ENCODE measurements at places on chromosomes 7 and 10.
A peak's percentile ranks its signal among the peaks of the same experiment; 100 is the strongest.

- no peak for DNase-seq
Measured at GRCh38 chr10:101997803-101998202, 58.2 kb downstream of the ARMH3 start.

DNA sequence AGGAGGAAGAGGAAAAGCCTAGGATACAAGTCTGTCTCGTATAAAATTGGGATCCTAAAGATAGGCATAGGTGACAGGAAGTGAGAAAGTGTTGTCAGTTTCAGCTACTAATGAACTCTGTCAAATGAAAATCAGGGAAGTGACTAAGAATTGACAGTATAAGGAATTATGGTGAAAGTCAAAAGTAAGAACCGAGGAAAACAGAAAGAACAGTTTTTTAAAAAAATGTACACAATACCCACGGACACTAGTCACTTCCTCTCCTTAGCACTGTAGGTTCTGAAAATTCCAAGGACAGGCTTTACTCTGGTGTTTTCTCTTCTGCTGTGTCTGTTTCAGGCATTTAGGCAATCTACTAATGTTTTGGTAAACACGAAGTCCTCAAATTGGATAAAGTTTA is 42.3 kb downstream of the ATAD1 start:
- DNase-seq: no peak

DNA sequence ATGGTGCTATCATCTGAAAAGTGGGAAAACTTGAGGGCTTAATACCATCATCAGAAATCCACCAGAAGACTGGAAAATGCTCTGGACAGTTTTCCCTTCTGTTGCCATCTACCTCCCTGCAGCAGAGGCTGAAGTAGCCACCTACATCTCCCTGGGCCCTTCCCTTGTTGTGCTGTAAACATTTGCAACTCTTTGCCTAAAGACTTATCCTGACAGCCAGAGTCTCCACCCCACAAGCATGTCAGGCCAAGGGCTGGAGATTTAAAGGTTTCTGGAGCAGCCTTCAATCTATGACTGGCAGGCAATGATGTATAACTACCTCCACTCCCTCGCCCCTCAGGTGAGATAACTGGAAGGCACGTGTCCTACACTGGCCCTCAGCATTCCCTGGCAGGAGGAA is 29.7 kb upstream of the INMT start:
- DNase-seq: no peak

GRCh38 chr7:27164367-27165088 is 809 bp downstream of the HOXA9 start:
- peak; percentile 26 for DNase-seq

DNA sequence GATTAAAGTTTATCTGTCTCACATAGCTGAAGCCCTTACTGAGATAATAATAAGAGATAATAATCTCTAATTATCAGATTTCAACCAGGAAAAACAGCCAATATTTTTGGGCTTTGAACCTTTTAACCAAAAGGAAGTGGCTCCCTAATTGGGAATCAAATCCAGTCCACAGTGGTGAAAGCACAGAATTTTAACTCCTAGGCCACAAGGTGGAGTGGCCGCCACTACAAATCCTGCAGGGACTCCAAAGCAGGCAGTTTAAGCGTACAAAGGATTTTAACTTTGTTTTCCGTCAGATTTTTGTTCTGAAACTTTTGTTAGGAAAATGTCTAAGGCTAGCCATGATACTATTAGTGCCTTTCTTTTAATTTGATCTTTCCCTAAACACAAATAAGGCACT is 99.6 kb upstream of the CCNY start:
- DNase-seq: peak; percentile 14

- DNase-seq: peak; percentile 63
Measured at GRCh38 chr7:5354460-5355232, 69.0 kb downstream of the TNRC18 start.

GRCh38 chr10:71569775-71570588 is 149.6 kb downstream of the C10orf105 start:
- peak; percentile 78 for DNase-seq

GRCh38 chr10:6278519-6279120 is 75.9 kb downstream of the PFKFB3 start:
- DNase-seq: no peak

GRCh38 chr10:60042262-60042661 is 135.9 kb upstream of the CCDC6 start:
- DNase-seq: no peak

- DNase-seq: peak; percentile 9
Measured at GRCh38 chr7:96224685-96225084, 97.2 kb downstream of the SLC25A13 start.

DNA sequence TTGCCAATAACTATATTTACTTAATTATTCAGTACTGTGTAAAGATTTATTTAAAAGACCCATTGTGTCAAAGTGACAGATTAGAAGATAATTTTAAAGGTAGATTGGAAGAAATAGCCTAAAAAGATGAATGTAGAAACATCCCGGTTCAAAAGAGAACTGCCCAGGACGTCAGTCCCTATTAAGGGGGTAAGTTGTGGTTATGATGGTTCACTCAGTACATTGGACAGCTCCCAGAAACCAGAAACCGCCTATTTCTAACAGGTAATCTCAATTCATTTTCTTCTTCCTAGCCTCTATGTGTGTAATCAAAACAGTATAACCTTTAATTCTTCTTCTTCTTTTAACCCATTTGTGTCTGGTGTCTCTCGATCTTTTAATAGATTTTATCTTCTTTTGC is 1.5 kb upstream of the FERD3L start:
- no peak for DNase-seq

DNA sequence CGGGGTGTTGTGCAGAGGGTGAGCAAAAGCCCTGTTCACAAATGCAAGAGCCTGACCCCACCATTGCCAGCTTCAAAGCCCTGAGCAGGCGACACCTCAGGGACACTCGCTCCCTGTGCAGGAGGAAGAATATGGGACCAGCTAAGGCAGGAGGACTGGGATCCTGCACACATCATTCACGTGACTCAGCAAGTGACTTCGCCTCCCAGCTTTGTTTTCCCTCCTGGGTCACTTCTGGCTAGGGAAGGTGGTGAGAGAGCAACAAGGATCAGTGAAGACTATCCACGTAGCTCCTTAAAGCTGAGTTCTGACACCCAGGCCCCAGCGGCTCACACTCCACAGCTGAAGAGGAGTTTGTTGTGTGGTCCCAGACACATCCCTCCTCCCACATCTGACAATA is 164.3 kb downstream of the FGFR2 start:
- no peak for DNase-seq

GRCh38 chr10:90930070-90930837 is 9.4 kb upstream of the ANKRD1 start:
- no peak for DNase-seq

DNA sequence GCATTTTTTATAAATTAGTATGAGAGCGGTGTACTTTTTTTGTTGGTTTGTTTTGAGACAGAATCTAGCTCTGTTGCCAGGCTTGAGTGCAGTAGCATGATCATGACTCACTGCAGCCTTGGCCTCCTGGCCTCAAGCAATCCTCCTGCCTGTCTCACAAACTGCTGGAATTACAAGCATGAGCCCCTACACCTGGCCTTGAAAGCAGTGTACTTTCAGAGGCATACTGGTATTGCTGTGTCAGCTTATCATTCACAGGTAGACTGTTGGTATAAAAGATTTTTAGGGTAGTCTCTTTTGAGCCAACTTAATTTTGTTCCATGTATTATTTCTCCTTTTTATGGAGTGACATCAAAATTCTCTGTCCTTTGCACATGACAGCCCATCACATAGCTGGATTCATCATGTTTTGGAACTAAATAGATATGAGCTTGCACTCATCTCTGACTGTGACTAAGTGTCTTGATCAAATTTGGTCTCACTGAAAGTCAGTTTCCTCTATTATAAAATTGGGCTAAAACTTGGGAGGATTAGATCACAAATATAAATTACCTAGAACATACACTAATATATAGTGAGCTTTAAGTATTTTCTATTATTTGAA is 12.4 kb downstream of the GNAT3 start:
- peak; percentile 3 for DNase-seq

DNA sequence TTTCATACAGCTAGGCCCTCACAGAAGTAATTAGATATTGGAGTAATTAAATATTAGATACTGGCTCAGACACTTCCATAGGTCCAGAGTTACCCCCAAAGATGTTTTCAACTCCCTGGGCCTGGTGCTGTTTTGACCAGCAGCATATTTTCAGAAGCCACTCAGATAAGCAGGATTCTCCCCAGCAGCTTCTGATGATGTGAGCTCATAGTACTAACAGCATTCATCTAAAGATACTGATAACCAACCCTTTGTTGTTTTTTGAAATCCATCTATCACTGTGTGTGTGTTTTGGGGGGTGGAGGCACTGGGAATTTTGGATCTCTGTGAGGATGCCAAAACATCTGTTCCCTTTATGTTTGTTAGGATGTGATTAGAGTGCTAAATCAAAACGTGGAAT is 52.7 kb downstream of the VPS50 start:
- no peak for DNase-seq

GRCh38 chr10:69880301-69881081 is 78.8 kb downstream of the COL13A1 start:
- DNase-seq: no peak

DNA sequence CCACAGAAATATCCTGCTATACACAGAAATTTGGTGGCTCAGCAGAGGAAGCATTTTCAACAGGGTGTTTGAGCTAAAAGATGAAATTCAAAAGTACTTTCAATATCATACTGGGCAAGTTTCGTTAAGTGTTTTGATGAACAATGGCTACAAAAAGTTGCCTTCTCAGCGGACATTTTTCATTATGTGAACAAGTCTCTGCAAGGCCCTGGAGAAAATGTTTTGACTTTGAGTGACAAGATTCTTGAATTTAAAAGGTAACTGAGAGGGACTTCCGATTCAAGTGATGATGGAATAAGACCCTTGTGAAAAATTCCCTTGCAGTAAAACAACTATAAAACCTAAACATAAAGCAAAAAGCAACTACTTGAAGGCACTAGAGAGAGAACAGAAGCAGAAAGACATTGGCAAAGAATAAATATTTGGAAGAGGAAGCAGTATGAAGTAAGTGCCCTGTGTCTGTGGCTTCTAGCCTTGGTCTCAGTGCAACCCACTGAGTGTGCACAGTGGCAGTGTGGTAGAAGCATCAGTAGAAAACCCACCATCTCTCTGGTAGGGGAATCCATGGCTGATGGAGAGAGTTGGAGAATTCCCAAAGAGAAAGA is 62.5 kb upstream of the NAMPT start:
- DNase-seq: no peak

DNA sequence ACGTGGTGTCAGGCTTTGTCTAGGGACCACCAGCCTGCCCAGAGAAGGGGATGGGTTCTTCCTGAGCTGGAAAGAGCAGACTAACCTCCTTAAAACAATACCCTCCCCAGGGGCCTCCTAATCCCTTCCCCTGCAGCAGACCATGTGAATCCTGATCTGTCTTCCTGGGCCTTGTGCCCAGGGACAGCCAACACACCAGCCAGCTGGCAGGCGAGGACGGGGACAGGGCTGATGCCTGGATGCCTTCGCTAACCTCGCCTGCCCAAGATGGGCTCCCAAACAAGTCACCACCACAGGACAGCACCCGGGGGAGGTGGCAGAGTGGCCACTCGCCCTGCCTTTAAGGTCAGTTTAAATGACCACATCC is 17.6 kb downstream of the PODXL start:
- peak; percentile 42 for DNase-seq

- no peak for DNase-seq
Measured at GRCh38 chr10:35063837-35064454, 26.2 kb downstream of the CUL2 start.

GRCh38 chr7:127943541-127944521 is 87.4 kb downstream of the LRRC4 start:
- peak; percentile 71 for DNase-seq

- no peak for DNase-seq
Measured at GRCh38 chr7:127726476-127726875, 74.5 kb downstream of the SND1 start.

DNA sequence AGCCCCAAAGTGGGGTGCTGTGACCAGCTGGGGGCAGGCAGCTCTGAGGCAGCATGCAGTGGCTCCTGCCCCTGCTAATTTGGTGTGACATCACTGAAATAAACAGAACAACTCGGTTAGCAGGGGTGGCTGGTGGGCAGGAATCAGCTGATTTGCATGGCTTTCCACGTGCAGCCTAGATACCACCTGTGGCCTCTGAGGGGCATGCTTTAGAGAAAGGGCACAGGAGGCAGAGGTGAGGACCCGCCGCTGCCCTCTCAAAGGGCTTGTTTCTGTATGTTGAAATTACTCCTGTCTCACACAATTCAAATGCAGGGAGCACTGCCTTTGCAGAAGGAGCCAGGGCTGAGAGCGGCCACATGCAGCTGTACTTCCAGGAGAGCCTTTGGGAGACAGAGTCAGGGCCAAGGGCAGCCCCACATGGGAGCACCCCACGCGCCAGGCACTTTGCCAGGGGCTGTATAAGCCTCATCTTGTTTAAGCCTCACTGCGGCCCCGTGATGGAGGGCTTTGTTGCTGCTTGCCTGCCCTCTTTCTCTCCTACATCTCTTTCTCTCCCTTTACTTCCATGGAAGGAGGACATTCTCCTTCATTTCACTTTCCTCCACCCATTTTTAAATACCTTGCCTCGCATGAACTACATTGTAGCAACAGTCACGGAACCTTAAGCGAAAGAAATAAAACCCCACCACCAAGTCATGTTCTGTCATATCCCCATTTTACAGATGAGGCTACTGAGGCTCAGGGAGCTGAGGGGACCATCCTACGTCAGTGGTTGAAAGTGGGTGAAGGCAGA is 137.7 kb downstream of the ZMIZ1 start:
- DNase-seq: no peak

DNA sequence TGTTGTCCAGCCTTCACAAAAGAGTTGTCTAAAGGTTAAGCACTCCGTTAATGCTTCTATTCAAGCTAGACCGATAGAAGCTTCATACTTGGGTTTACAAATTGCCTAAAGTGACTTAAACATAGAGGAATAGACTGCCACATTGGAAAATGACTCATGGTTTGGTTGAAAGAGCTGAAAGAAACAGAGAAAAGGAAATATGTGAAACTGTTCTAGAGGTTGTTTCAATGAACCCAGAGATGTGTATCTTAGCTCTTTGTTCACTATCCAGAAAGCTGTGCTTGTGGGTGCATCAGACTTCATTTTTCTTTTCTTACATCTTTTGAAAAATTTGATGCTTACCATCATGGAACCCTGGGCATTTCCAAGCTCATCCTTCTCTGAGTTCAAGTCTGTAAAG is 736.2 kb downstream of the INHBA start:
- DNase-seq: no peak

- DNase-seq: peak; percentile 73
Measured at GRCh38 chr7:31192986-31193385, 140.9 kb downstream of the ADCYAP1R1 start.

GRCh38 chr7:156665101-156665500 is 24.5 kb downstream of the RNF32 start:
- no peak for DNase-seq

GRCh38 chr10:28952523-28952922 is 275.2 kb downstream of the BAMBI start:
- DNase-seq: no peak

- DNase-seq: peak; percentile 43
Measured at GRCh38 chr10:71486484-71487114, 89.9 kb downstream of the CDH23 start.

DNA sequence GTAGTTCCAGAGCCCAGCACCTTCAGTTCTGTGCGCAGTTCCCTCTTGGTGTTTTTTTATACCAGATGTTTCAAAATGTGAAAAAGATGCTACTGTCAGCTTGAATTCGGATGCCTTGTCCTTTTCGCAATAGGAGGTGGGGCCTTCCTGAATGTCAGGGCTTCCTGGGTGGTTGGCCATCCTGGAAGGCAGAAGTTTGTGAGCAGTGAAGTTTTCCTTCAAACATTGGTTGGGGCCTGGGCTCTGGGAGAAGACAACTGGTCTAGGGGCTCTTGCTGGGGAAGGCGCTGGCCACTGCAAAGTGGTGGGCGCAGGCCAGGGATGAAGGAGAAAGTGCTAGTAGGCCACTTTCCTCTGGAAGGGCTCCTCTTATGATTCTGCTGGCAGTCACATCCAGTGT is 56.8 kb upstream of the JAZF1 start:
- DNase-seq: no peak
